Neuronal stem cell (in vitro differentiated cells): ENCODE measurements at places on chromosomes 6 and 20.

- no peak overlapping the region for H3K27ac ChIP-seq
- H3K4me1 ChIP-seq = no peaks in the 10 kb centered on the region
- no peak for DNase-seq
- H3K36me3 ChIP-seq = no peaks in the 10 kb centered on the region
- no peaks in the 10 kb centered on the region for H3K27me3 ChIP-seq
- H3K4me3 ChIP-seq = no peak overlapping the region
Observed at GRCh38 chr6:121338956-121339355, 4.7 kb upstream of the TBC1D32 start.

GRCh38 chr6:127880429-127880828, 20.4 kb downstream of the THEMIS start:
- no peaks in the 10 kb centered on the region for H3K36me3 ChIP-seq
- no peaks in the 10 kb centered on the region for H3K4me1 ChIP-seq
- H3K27me3 ChIP-seq = no peaks in the 10 kb centered on the region
- no peak overlapping the region for H3K27ac ChIP-seq
- H3K4me3 ChIP-seq = no peak overlapping the region

GRCh38 chr6:130863415-130864230, 36.4 kb downstream of the SMLR1 start:
- no peak overlapping the region for H3K4me3 ChIP-seq
- no peaks in the 10 kb centered on the region for H3K27me3 ChIP-seq
- H3K4me1 ChIP-seq = peaks cover 1% of the 10 kb centered on the region
- DNase-seq = no peak

GRCh38 chr6:14055541-14055940, 62.0 kb upstream of the CD83 start:
- H3K36me3 ChIP-seq = no peaks in the 10 kb centered on the region
- no peak for DNase-seq

- DNase-seq = no peak
- no peaks in the 10 kb centered on the region for H3K27me3 ChIP-seq
- no peak overlapping the region for H3K27ac ChIP-seq
- H3K36me3 ChIP-seq = no peaks in the 10 kb centered on the region
- H3K4me3 ChIP-seq = no peak overlapping the region
Observed at GRCh38 chr20:40144581-40144980, 544.5 kb downstream of the MAFB start.

DNA sequence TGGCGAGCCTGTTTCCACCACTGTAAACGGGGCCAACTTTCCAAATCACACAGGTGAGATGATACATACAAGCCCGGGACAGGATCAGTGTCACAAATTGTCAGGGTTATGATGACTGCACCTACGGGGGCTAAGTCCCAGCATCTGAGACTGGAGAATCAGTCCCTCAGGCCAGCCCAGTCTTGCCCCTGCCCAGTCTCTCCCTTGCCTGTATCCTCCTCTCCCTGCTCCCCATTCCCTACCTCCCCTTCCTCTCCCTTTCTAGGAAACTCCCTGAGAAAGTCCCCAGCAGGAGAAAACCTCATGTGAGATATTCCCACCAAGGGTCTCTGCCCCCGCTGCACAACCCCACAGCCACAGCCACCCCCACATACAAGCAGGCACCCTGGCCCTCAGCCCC, 1.5 kb downstream of the FOXS1 start:
- peaks cover 35% of the 10 kb centered on the region for H3K4me1 ChIP-seq
- H3K4me3 ChIP-seq = no peak overlapping the region
- H3K36me3 ChIP-seq = no peaks in the 10 kb centered on the region
- no peak for DNase-seq

- no peak overlapping the region for H3K27ac ChIP-seq
- DNase-seq = peak; percentile 5
- H3K4me1 ChIP-seq = peaks cover 2% of the 10 kb centered on the region
Observed at GRCh38 chr6:136752554-136752953, 39.7 kb downstream of the MAP3K5 start.

DNA sequence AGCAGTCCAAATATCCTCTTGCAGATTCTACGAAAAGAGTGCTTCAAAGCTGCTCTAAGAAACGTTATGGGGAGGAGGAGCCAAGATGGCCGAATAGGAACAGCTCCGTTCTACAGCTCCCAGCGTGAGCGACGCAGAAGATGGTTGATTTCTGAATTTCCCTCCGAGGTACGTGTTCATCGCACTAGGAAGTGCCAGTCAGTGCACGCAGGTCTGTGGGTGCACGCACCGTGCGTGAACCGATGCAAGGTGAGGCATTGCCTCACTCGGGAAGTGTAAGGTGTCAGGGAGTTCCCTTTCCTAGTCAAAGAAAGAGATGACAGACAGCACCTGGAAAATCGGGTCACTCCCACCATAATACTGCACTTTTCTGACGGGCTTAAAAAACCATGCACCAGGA, 272.1 kb upstream of the DEFB115 start:
- H3K27me3 ChIP-seq = no peaks in the 10 kb centered on the region
- no peak overlapping the region for H3K27ac ChIP-seq
- no peak for DNase-seq
- H3K36me3 ChIP-seq = no peaks in the 10 kb centered on the region
- no peaks in the 10 kb centered on the region for H3K4me1 ChIP-seq
- no peak overlapping the region for H3K4me3 ChIP-seq

- no peaks in the 10 kb centered on the region for H3K36me3 ChIP-seq
- no peak overlapping the region for H3K27ac ChIP-seq
- no peaks in the 10 kb centered on the region for H3K27me3 ChIP-seq
- DNase-seq = no peak
- no peak overlapping the region for H3K4me3 ChIP-seq
Observed at GRCh38 chr6:164045082-164045481, 630.6 kb downstream of the QKI start.

GRCh38 chr6:55405474-55406235, 78.4 kb downstream of the GFRAL start:
- no peak overlapping the region for H3K4me3 ChIP-seq
- H3K36me3 ChIP-seq = no peaks in the 10 kb centered on the region
- no peaks in the 10 kb centered on the region for H3K27me3 ChIP-seq
- no peaks in the 10 kb centered on the region for H3K4me1 ChIP-seq

DNA sequence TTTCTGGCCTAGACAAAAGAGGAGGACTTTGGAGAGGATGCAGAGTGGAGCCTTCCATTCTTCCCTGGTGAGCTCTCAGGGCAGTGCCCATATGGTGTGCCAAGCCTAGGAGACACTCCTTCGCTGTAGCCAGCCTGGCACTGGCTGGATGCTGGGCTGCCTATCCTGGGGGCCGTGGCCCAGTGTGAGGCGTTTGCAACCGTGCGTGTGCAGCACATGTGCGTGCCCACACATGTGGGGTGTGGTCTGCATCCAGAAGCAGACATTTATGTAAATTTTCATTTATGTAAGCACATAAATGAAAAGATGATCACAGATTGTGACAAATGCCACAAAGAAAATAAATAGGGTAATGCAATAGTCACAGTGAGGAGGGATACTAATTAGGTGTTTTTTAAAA, 35.8 kb upstream of the ZNF831 start:
- DNase-seq = no peak
- H3K4me3 ChIP-seq = no peak overlapping the region
- H3K27me3 ChIP-seq = no peaks in the 10 kb centered on the region

GRCh38 chr6:3755637-3756545, 4.4 kb upstream of the PXDC1 start:
- H3K27me3 ChIP-seq = no peaks in the 10 kb centered on the region
- DNase-seq = no peak
- H3K36me3 ChIP-seq = no peaks in the 10 kb centered on the region
- H3K27ac ChIP-seq = no peak overlapping the region
- H3K4me3 ChIP-seq = no peak overlapping the region

DNA sequence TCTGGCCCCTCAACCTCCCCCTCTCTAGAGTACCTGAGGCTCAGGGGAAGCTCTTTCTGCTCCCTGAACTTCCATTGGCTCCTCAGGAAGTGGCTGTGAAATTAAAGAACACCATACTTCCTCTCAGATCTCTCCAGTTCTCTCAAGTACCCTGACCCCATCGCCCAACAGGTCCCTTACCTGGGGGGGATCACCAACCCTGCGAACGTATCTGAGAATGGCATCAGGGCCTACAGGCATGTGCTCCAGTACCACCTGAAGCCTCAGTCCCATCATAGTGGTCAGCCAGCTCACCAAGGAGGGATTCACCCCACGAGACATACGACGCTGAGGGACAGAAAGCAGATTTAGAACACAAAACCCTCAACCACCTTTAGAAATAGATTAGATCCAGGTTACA, 11.8 kb downstream of the BAG6 start:
- no peak overlapping the region for H3K4me3 ChIP-seq
- no peaks in the 10 kb centered on the region for H3K4me1 ChIP-seq
- no peak for DNase-seq
- H3K27ac ChIP-seq = no peak overlapping the region
- no peaks in the 10 kb centered on the region for H3K27me3 ChIP-seq

- H3K36me3 ChIP-seq = peaks cover 75% of the 10 kb centered on the region
- DNase-seq = no peak
- no peak overlapping the region for H3K4me3 ChIP-seq
- H3K27ac ChIP-seq = no peak overlapping the region
Observed at GRCh38 chr6:144547409-144547808, 262.3 kb downstream of the UTRN start.

GRCh38 chr20:12775041-12775440, 233.7 kb upstream of the SPTLC3 start:
- no peak for DNase-seq
- no peaks in the 10 kb centered on the region for H3K4me1 ChIP-seq
- no peaks in the 10 kb centered on the region for H3K27me3 ChIP-seq
- H3K36me3 ChIP-seq = no peaks in the 10 kb centered on the region

GRCh38 chr20:37687478-37687805, 6.4 kb upstream of the CTNNBL1 start:
- no peak for DNase-seq
- no peaks in the 10 kb centered on the region for H3K4me1 ChIP-seq
- no peaks in the 10 kb centered on the region for H3K36me3 ChIP-seq
- H3K27ac ChIP-seq = no peak overlapping the region

DNA sequence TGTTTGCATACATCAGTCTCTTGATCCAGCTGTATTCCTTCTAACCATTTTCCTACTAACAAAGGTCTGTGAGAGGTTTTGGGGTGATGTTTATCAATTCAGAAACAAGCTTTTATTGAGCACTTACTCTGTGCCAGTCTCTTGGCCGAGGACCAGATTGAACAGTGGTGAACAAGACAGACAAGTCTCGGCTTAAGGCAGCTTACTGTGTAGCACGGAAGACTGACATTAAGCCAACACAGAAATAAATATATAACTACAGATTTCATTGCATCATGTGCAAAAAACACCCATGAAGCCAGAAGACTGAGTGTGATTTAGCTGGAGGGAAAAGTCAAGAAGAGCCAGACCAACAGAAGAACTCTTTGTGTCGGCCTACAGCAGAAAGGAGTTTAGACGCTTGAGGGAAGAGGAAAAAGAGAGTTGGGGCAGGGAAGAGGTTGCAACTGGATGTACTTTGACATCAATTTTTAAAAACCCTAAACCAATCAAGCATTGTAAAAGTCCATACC, 549.6 kb upstream of the CITED2 start:
- DNase-seq = no peak
- H3K4me3 ChIP-seq = no peak overlapping the region
- H3K27ac ChIP-seq = no peak overlapping the region
- no peaks in the 10 kb centered on the region for H3K27me3 ChIP-seq
- no peaks in the 10 kb centered on the region for H3K36me3 ChIP-seq

DNA sequence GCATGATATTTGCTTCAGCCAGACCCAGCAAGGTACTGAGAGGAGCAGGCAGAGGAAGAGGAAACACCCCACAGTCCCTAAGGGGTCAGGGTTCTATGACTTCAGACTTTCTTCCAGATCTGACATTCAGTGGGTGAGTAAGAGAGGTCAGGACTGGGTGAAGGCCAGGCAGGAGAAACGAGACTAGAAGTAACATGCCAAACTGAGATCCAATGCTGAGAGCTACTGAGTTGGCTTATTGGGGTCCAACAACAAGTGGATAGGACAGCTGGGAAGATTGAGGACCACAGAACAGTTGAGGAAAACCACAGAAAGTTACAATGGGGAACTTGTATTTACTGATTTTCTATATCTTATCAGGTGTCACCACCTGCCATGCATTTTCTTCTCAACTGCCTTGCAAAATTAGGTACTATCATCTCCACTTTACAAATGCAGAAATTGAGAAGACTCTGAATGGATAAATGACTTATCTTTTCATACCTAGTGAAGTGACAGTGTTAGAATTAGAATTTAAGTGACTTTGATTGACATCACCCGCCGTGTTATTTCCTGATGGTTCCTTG, 43.8 kb upstream of the HIVEP1 start:
- no peaks in the 10 kb centered on the region for H3K36me3 ChIP-seq
- no peaks in the 10 kb centered on the region for H3K27me3 ChIP-seq
- H3K4me3 ChIP-seq = no peak overlapping the region
- no peak overlapping the region for H3K27ac ChIP-seq
- DNase-seq = no peak
- no peaks in the 10 kb centered on the region for H3K4me1 ChIP-seq

GRCh38 chr6:12152023-12152970, 137.9 kb upstream of the EDN1 start:
- DNase-seq = no peak
- H3K4me1 ChIP-seq = no peaks in the 10 kb centered on the region
- H3K27me3 ChIP-seq = no peaks in the 10 kb centered on the region
- H3K36me3 ChIP-seq = peaks cover 2% of the 10 kb centered on the region
- H3K27ac ChIP-seq = no peak overlapping the region

DNA sequence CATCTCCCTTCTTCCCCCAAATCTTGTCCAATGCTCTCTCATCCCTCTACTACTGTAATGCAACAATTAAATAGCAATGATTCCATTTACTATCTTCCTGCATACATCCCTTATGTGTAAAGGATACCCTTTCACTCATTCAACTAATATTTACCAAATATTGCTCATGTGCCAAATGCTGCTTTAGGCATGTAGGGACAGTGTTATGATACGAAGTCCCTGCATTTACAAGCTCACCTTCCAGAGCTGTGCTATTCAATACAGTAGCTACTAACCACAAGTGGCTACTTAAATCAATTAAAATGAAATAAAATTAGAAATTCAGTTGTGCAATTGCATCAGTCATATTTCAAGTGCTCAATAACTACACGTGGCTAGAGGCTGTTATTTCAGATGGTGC, 41.1 kb downstream of the GMDS start:
- no peaks in the 10 kb centered on the region for H3K4me1 ChIP-seq
- no peak for DNase-seq
- no peak overlapping the region for H3K27ac ChIP-seq
- H3K27me3 ChIP-seq = no peaks in the 10 kb centered on the region
- no peaks in the 10 kb centered on the region for H3K36me3 ChIP-seq
- no peak overlapping the region for H3K4me3 ChIP-seq

DNA sequence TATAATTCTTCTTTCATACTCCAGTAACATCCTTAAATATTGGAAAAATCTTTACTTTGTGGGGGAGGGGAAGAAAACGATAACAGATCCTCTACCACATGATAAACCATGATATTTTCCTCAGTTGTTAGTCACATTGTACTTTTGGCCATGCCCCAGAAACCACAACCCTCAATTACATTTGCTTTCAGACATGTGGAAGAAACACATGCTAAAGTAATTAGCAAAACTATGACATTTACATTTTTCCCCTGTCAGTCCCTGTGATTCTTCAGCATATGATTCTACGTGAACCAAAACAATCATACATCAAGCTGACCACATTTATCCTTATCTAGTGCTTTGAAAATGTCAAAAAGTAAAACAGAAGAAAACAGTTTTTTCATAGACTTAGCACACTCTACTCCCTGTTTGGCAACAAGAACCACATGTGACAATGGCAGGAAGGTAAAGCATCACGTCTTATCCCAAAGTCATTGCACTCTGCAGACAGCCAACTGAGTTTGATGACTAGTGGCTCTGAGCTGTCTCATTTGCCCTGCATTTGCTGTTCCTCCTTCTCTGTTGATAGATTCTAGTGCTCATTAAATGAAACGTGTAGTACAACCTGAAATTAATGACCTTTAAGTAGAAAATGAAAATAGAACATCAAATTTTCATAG, 505.8 kb upstream of the MARCKS start:
- no peak overlapping the region for H3K4me3 ChIP-seq
- H3K4me1 ChIP-seq = no peaks in the 10 kb centered on the region
- no peaks in the 10 kb centered on the region for H3K27me3 ChIP-seq
- DNase-seq = no peak
